ENCODE measurements at places on chromosomes 6 and 20.

DNA sequence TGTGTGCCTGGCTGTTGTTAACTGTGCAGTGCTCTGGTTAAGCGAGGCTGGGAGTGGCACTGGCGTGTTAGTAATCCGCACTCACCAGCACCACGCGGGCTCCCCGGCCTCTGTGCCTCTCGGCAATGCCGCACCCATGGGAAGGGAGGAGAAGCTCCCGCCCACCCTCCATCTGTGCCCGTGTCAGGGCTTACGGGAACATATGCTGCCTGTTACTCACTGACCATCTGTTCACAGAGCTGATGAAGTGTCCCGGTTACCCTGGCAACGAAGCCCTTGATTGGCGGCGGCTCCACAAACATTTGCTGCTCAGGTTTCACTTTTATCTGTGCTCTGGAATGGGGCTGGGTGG is 114.7 kb downstream of the PSMB1 start:
- DNase-seq = peak; percentile 99

DNA sequence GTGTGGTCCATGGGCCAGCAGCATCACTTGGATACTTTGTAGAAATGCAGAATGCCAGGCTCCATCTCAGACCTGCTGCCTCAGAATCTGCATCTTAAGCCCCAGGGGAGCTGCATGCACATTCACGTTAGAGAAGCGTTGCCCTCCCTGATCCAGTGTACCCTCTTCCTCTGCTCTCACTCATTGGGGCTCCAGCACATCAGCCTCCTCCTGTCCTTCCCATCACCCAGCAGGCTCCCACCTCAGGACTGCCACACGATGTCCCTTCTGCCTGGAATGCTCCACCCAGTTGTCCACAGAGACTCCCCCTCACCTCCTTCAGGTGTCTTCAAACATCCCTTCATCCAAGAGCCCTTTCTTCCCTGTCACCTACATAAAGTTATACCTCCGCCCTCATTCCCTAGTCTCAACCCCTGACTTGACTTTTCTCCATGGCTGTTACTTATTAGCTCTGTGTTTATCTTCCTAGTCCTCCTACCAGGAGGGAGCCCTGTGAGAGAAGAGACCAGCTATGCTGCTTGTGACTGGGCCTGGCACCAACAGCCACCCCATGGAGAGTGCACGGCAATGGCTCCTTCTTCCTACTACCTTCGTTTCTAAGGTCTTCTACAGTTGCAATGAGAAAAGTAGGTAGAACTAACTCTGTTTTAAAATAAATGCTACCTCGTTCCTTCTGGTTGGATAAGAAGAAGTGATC is 3.3 kb upstream of the ACSS1 start:
- DNase-seq = no peak

DNA sequence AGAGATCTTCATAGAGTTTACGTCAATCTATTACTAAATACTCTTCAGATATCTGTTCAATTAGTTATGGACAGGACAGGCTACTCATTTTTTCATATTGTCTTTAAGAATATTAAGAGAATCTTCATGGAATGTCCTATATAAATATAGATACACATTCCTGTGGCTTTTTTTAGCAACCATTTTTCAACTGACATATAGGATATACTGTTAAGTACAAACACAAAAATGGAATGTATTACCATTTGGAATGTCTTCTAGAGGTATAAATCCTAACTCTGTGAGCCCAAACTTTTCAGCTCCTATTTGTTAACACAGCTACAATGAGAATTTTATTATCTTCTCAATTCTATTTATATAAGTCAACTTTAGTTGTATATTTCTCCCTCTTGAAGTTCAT is 239.6 kb upstream of the DEFB112 start:
- DNase-seq = no peak

GRCh38 chr20:25273541-25274358 is 25.9 kb downstream of the PYGB start:
- DNase-seq = no peak

DNA sequence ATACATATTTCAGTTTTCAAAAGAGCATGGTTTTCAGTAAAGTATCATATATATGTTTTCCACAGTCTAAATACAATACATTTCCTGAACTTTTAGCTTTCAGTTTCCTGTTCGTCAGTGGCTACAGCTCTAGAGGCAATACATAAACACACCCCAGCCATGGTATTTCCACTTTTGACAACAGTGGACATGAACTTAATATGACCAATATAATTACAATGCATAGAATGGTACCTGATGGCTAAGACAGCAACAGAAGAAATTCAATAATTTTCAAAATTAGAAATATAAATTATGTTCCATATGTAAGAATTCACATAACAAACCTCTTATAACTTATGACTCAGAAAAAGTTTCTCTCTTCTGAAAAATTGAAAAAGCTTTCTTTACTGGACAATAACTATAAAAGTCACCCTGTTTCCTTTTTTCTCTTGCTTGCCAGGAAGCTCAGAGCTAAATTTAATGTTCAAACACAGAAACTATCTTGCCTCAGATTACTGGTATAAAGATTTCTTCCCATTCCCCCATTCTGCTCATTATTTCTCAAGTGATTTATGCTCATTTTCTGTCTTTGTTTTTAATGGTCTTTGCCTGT is 19.2 kb downstream of the FKBP5 start:
- no peak for DNase-seq

- DNase-seq = no peak
These were observed 16.4 kb upstream of the CYP24A1 start for GRCh38 chr20:54190217-54190616.

GRCh38 chr20:822651-823573 is 10.6 kb upstream of the FAM110A start:
- DNase-seq = no peak

GRCh38 chr6:2839982-2840748 is 1.5 kb downstream of the SERPINB1 start:
- DNase-seq = no peak

DNA sequence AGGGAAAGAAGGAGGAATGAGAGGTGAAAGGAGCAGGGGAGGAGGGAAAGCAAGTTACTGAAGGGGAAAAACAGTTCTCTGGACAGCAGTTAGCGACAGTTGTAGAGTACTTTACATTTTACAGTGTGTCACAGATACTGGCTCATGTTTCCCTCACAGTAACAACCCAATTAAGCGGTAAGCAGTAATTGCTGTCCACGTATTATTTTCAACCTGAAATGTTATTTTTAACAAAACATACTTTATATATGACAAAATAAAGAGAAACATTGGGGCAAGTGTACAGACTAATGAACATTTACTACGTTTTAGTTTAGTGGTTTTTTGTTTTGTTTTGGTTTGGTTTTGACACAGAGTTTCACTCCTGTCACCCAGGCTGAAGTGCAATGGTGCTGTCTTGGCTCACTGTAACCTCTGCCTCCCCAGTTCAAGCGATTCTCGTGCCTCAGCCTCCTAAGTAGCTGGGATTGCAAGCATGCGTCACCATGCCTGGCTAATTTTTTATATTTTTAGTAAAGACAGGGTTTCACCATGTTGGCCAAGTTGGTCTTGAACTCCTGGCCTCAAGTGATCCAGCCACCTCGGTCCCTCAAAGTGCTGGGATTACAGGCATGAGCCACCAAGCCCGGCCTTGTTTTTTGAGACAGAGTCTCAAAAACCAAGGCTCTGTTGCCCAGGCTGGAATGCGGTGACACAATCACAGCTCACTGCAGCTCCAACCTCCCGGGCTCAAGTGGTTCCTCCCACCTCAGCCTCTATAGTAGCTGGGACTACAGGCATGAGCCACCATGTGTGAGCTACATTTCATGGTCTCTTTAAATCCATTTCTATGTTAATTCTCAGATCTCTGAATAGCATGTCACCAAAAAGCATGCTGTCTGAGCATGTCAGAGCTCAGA is 22.6 kb upstream of the BTN3A2 start:
- peak; percentile 41 for DNase-seq

DNA sequence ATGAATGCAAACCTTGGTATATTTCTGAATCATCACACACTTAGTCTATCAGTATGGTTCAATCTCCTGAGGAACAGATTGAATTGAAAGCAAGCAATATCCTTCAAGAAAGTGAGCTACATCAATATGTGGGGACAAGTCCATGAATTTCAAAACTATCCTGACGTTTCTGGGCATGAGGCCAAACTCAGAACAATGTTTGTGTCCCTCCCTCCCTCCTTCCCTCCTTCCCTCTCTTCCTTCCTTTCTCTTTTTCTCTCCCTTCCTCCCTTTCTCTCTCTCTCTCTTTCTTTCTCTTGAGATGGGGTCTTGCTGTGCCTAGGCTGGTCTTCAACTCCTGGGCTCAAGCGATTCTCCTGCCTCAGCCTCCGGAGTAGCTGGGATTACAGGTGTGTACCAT is 27.9 kb upstream of the SYNCRIP start:
- DNase-seq = peak; percentile 70

DNA sequence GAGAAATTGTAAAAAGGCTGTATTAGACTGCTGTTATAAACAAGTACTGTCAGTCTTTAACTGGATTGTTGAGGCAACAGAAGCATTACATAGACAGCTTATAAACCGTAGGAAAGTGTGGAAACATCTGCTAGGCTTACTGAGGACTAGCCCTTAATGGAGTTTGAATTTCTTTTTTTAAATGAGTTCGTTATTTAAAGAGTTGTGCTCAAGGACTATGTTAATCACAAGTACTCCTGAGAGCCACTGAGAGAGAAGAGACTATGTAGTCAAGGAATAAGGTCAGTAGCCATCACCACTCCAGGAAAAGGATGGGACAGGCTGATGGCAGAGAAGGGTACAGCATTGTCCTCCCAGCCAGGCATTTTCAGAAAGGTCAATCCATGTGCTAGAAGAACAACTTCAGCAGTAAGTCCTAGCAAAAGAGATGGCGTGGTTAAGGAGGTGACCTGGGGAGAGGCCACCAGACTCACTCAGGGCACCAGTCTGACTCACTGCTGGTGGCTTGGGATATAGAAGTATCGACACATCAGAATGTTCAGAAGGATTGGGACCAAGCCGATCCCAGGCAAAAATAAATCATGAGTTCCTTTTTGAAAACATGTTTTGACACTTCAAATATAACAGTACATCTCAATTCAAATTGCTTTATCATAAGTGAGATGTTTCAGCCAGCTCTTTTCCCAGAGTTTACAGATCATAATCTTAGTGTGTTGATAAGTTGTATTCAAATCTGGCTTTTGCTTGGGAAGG is 6.4 kb downstream of the RPS12 start:
- DNase-seq = no peak

GRCh38 chr20:36260316-36260715 is 24.0 kb downstream of the AAR2 start:
- DNase-seq = no peak

DNA sequence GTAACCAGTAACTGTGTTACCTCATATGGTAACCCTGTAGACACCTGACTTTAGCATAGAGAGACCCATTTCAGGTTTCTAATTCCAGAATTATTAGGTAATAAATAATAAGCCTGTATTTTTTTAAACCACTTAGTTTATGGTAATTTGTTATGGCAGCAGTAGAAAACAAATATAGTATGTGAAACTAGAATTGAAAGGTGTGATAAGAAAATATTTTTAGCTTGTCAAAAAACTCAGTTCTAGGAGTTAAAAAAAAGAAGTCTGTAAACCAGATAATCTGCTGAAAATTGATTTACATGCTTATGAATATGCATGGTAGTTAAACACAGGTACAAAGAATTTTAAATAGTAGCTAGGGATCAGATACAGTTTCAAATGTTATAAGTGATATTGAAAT is 695.0 kb upstream of the GJE1 start:
- no peak for DNase-seq

- DNase-seq = no peak
These were observed 134.4 kb upstream of the COL21A1 start for GRCh38 chr6:56381801-56382251.

- no peak for DNase-seq
These were observed 70.4 kb downstream of the COL12A1 start for GRCh38 chr6:75135450-75135849.

- peak; percentile 4 for DNase-seq
These were observed 588.3 kb downstream of the CD109 start for GRCh38 chr6:74284284-74284683.

DNA sequence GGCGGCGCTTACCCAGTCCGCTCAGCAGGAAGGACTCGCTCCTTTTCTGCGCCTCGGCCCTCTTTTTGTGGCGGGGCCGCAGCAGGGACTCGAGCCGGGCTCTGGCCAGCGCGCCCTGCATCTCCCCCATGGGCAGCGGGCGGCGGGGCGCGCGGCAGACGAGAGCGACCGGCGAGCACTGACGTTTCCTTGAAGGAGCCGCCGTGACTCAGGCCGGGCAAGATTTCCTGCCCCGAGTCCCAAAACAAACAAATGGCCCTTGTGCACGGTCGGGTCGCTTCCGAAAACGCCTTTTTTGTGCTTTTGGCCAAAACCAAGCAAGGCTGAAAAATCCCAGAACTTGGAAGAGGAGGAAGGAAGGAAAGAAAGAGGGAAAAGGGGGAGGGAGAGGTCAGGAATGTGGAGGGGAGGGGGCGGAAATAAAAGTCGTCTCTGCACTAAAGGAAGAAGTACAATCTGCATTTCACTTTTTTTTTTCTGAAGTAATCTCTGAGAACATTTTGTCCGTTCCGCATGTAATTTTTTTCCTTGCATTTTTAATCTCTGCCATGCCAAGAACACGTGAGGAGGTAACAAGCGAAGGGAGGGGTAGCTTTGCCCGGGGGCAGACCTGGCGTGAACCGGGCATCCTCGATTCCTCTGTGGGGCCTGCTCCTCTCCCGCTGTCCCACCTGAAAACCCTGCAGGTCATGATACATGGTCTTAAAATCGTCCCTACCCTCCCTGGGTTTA is 123.3 kb upstream of the SLC2A12 start:
- DNase-seq = peak; percentile 84

GRCh38 chr6:90263633-90264032 is 33.0 kb downstream of the BACH2 start:
- no peak for DNase-seq

DNA sequence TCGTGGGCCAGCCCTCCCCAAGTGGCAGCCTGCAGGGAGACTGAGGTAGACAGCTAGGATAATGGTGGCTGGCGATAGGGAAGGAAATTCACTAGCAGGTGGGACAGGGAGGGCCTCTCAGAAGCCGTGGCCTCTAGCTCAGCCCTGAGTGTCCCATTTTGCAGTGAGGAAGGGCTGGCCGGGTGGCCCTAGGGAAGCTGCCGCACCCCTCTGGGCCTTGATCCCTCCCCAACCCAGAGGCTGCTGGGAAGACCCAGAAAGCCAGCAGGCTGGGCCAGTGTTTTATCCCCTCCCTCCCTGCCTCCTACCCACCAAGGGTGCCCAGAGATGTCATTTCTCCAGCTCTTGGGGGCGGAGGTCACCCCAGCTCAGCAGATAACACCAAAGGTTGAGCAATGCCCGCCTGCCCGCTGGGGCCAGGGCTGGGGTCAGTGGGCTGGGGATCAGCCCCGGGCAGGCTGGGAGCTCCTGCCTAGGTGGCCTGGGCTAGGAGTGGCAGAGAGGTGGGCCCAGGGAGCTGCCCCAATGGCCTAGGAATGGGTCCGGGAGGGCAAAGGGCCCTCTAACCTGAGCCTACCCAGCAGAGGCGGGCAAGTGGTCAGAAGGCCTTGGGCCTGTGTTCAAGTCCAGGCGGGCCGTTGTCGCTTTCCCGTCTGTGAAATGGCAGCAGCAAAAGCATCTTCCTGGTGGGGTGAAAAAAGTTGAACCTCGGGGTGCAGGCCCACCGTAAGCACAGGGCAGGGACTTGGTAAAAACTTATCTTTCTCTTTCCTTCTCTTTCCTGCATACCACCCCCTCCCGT is 1.6 kb upstream of the CEBPB start:
- no peak for DNase-seq

- peak; percentile 78 for DNase-seq
These were observed 79.8 kb downstream of the NFATC2 start for GRCh38 chr20:51462566-51463276.

GRCh38 chr6:46381579-46381978 is 109.7 kb downstream of the RCAN2 start:
- DNase-seq = no peak

GRCh38 chr6:169236988-169237387 is 16.7 kb downstream of the THBS2 start:
- DNase-seq = no peak
